T-helper 2 cell (primary cell): ENCODE measurements at places on chromosomes 2 and 18.

DNA sequence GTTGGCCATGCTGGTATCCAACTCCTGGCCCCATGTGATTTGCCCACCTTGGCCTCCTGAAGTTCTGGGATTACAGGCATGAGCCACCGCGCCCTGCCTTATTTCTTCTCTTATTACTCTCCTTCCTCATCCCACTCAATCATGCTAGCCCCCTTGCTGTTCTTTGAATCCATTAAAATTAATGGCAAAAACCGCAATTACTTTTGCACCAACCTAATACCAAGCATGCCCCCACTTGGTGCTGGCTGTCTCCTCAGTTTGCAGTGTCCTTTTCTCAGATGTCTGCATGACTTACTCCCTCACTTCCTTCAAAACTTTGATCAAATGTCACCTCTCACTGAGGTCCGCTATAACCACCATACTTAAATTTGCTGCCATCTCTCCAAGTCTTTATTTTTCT lies 34.6 kb downstream of the DYTN start:
- no peak for DNase-seq

DNA sequence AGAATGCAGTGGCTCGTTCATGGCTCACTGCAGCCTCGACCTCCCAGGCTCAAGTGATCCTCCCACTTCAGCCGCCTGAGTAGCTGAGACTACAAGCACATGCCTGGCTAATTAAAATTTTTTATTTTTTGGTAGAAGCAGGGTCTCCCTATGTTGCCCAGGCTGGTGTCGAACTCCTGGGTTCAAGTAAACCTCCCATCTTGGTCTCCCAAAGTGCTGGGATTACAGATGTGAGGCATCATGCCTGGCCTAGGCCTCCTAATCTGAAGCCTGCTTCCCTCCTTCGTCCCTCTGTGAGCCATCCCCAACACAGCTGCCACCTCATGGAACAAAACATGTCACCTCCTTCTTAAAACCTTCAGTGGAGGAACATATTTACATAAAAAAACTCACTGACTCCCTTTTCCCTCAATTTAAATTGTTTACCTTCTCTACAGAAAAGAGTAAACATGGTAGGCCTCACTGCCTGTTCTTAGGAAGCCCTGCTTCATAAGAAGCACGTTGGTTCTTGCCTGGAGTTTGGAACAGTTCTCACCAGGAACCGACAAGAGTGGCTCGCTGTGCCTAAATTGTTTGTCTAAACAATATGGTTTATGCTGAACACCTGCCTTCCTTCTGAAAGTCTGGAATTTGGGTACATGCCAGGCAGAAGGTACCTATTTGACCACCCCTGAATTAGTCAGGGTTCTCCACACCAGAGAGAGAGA lies 12.1 kb upstream of the RHOB start:
- DNase-seq: no peak

- DNase-seq: no peak
Measured at GRCh38 chr2:67880291-67880761, 182.5 kb downstream of the C1D start.

- no peak for DNase-seq
Measured at GRCh38 chr2:71846669-71847291, 300.9 kb downstream of the CYP26B1 start.

DNA sequence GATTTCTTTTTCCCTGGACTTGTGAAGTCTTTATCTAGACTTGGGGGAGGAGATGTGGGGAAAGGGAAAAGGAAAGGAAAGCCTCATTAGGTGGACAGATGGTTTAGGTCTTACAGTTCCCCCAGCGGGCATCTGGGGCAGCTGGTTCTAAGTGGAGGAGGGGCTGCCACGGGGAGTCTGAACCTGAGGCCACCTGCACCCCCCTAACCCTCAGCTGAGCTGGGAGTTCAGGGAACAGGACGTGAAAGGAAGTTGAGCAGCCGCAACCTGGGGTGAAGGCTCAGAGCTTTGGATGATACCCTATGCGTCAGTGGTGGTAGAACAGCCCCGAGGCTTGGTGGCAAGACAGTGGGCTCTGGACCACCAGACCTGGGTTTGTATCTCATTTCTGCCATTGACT lies 26.8 kb downstream of the ITM2C start:
- no peak for DNase-seq

GRCh38 chr2:156064540-156064939 lies 268.0 kb downstream of the NR4A2 start:
- DNase-seq: no peak
